Left renal pelvis (tissue), 4 donors: ENCODE measurements at places on chromosomes 11 and 22. TPM values are rescaled to one million over a fixed set of nuclear protein-coding genes. Genes with fewer than 3 reads are reported as not detected.

The DUSP18 gene
- 7.3 TPM for polyA plus RNA-seq

- DNase-seq: no peak
Measured at GRCh38 chr11:35347921-35348331, 71.4 kb downstream of the SLC1A2 start.

The CYP2D6 gene
- polyA plus RNA-seq: 15.9 TPM

- no peak for DNase-seq
Measured at GRCh38 chr22:44358709-44359440, 46.1 kb upstream of the SHISAL1 start.

The NLRP14 gene
- 0.15 TPM for polyA plus RNA-seq

GRCh38 chr11:119810478-119811232, 81.7 kb upstream of the NECTIN1 start:
- no peak for DNase-seq

GRCh38 chr11:73262851-73263495, 9.2 kb upstream of the P2RY6 start:
- no peak for DNase-seq
